Aorta (tissue), 5 donors: ENCODE measurements at places on chromosomes 16 and 17. TPM values are rescaled to one million over a fixed set of nuclear protein-coding genes. Genes with fewer than 3 reads are reported as not detected.
A peak's percentile ranks its signal among the peaks of the same experiment; 100 is the strongest.

The CCL23 gene
- 8.6 TPM for total RNA-seq

The TBX6 gene
- total RNA-seq = 1.4 TPM

The MVP gene
- total RNA-seq = 184 TPM

GRCh38 chr16:1042049-1042744 is 30.4 kb upstream of the SSTR5 start:
- no peaks in the 10 kb centered on the region for H3K36me3 ChIP-seq
- no peaks in the 10 kb centered on the region for H3K4me1 ChIP-seq
- H3K4me3 ChIP-seq = no peak overlapping the region
- no peak for DNase-seq
- no peaks in the 10 kb centered on the region for H3K27me3 ChIP-seq
- no peak overlapping the region for H3K27ac ChIP-seq

DNA sequence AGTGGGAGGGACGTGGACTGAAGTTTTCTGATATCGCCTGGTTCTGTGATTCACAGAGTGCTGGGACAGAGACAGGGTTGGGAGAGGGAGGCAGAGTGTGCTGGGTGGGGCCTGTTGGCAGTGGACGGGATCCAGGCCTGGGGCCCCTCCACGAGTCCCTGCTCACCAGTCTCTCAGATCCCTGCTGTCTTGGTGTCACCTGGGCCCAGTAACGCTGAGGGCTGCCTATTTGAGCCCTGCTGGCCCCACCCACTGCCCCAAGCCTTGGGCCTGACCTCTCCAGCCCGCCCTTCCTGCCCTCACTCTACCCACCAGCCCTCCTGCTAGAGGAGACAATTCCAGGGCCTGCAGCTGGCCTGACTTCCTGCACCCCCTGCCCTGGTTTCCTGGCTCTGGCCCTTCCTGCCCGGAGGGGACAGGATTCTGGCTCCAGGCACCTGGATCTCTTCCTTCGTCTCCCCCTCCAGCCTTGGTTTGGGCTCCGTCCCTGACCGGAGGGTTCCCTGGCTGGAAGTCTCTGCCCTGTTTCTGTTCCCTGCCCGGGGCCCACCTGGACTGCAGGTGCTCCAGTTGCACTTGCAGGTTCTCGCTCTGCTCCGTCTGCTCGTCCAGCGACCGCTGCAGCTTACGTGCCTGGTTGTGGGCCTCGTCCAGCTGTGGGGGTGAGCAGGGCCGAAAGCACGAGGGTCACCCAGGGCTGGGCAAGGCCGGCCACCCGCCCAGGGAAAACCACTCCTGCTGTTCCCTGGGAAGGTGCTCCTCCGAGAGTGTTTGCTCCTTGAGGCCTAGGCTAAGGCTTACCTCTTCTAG is 21.4 kb downstream of the CCDC102A start:
- DNase-seq = no peak
- H3K36me3 ChIP-seq = no peaks in the 10 kb centered on the region
- H3K4me3 ChIP-seq = no peak overlapping the region

- H3K36me3 ChIP-seq = no peaks in the 10 kb centered on the region
- no peaks in the 10 kb centered on the region for H3K4me1 ChIP-seq
- DNase-seq = no peak
- no peaks in the 10 kb centered on the region for H3K27me3 ChIP-seq
- H3K27ac ChIP-seq = no peak overlapping the region
- H3K4me3 ChIP-seq = no peak overlapping the region
Measured at GRCh38 chr16:945271-946047, 25.3 kb downstream of the LMF1 start.

GRCh38 chr16:75806487-75806886 is 80.2 kb upstream of the CPHXL start:
- no peak overlapping the region for H3K4me3 ChIP-seq
- no peaks in the 10 kb centered on the region for H3K36me3 ChIP-seq
- no peaks in the 10 kb centered on the region for H3K27me3 ChIP-seq
- no peak for DNase-seq
- no peak overlapping the region for H3K27ac ChIP-seq

- peak; percentile 85 for DNase-seq
- H3K27ac ChIP-seq = peak overlapping the region; percentile 98
- H3K4me1 ChIP-seq = no peaks in the 10 kb centered on the region
- no peaks in the 10 kb centered on the region for H3K27me3 ChIP-seq
Measured at GRCh38 chr17:15261258-15261801, 3.8 kb downstream of the PMP22 start.

DNA sequence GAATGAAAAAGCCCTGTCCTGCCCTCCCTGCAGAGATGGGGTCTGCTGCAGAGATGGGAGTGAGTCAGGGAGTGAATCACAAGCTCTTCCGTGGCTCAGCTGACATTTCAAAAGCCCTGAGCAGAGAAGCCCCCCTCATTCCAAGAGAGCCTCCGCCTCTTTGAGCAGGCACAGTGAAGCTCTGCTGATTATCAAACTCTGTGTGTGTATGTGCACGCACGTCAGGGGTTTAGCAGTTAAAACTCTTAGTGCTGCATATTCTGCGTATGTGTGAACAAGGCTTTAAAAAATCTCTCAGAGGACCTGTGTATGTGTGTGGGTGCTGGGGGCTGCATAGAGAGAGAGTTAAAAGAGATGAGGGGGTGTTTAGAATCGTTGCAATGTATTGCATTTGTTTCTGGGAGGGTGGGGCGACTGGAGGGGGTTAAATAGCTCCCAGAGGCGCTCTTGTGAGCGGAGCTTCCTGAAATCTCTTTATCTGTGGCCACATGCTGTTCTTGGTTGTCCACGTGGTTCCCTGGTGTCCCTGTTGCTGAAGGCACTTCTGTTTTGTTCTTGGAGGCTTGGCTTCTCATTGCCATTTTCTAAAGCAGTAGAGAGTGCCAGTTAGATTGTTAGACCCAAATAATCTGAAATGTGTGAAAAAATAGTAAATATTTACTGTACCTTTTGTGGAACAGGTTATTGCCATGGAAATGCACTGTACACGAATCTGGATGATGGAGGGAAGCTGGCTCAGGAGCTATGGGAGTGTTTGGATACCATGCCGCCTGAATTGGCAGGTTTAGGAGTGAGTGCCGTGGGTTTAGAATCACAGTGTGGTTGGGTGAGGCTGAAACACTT is 116.6 kb downstream of the PRKCB start:
- H3K4me3 ChIP-seq = no peak overlapping the region
- DNase-seq = no peak
- no peaks in the 10 kb centered on the region for H3K36me3 ChIP-seq
- H3K4me1 ChIP-seq = no peaks in the 10 kb centered on the region
- H3K27ac ChIP-seq = no peak overlapping the region

DNA sequence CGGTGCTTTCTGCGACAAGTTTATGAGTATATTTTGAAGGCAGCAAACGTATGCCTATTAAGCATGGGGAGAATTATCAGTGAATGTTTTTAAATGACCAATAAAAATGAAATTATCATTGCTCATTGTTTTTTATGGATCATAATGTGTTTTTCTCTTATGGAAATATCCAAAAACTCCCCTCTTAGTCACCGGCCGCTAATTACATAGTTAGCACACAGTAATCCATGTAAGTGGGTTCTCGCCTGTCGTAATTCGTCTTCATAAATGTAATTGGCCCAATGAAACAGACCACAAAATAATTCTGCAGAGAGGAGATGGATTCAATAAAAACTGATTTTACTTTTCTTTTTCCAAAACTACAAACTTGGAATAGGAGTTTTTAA is 69.3 kb downstream of the WSCD1 start:
- no peak for DNase-seq
